ENCODE measurements at places on chromosomes 4 and X.

DNA sequence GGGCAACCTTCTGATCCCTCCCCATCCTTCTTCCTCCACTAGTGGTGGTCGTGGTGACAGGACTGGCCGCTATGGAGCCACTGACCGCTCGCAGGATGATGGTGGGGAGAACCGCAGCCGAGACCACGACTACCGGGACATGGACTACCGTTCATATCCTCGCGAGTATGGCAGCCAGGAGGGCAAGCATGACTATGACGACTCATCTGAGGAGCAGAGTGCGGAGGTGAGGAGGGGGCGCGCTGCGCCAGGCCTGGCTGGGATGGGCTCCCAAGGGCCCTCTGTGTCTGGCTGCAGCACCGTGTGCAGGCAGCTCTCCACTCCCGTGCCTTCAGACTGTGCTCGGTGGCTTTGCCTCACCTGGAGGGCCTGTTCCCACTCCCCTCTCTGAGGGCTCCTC, 24.3 kb downstream of the RBM10 start:
- DNase-seq: no peak

DNA sequence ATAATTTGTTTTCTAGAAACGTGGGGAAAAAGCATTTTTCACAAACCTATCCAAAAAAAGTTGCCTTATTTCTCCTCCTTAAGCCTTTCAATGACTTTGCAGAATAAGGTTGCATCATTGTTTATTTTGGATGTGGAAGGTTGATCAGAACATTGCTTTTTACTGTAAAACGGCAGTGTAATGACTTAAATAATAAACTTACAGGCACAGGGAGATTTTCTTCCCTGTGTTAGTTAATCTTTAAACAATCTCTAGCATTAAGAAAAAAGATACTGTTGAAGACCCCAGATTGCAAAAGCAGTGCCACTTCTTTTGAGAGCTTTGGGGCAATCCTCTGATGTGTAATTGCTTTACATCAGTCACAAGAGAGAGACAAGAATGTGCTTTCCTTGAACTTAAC, 153.4 kb downstream of the ARX start:
- DNase-seq: no peak

- DNase-seq: no peak
Observed at GRCh38 chrX:115579327-115579726, 18.4 kb downstream of the PLS3 start.

GRCh38 chr4:28916585-28916984, 1803.6 kb upstream of the PCDH7 start:
- DNase-seq: no peak

- DNase-seq: no peak
Observed at GRCh38 chr4:96009427-96010119, 169.7 kb downstream of the PDHA2 start.

DNA sequence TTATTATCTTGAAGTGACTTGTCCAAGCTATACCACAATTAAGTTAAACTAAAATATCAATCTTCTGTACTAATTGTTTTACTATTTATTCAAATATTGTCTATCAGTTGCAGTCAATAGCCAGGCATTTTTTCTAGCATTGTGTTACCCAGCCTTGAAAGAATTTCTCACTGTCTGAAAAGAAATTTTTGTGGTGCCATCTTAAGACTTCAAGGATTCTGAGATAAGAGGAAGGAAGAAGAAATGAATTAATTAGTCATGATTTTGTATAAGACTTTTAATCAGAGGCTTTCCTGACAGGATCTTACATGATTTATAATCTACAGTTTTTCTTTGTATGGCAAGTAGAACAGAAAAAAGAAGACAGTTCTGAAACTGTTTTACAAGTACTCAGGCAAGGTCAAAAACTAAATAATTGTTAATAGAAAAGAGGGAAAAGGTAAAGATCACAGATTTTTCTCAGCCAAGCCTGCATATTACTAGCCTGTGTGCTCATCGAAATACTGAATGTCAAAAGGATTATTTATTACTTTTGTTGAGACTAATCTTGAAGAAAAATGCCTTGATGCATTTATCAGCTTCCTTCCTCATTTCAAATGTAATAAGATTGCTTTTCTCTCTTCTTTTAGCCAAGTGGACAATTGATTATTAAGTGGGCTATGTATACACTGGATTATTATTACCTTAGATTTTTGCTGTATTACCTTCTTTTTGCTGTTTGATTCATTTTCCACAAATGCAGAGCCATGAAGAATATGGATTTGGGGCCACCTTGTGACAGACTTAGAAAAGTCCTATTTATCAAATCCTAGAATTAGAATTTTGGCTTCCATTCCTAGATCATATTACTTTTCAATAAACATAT, 53.8 kb downstream of the CXCL1 start:
- no peak for DNase-seq

- no peak for DNase-seq
Observed at GRCh38 chrX:11465648-11466411, 172.6 kb downstream of the AMELX start.

- DNase-seq: no peak
Observed at GRCh38 chr4:174071595-174071994, 211.9 kb downstream of the FBXO8 start.

DNA sequence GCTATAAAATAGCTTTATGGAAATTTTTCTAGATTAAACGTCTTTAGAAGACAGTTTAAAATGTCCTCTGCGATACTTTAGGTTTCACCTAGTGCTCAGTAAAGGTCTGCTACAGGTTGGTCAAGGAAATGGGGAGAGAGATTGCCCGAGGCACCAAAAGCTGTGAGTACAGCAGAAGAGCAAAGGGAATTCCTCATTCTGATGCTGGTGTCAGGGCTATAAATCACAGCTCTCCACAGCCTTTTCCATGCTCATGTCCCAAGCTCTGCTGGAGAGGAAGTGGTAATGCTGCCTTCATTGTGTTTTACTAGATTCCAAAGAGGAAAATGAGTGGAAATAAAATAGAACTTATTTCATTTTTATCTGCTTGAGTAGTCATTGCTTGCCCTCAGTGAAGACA, 2060.4 kb downstream of the ARAP2 start:
- no peak for DNase-seq

GRCh38 chrX:23803931-23804381, 21.0 kb downstream of the SAT1 start:
- DNase-seq: no peak

GRCh38 chrX:53257166-53257565, 24.2 kb downstream of the IQSEC2 start:
- DNase-seq: no peak

GRCh38 chr4:98662626-98663225, 4.3 kb upstream of the TSPAN5 start:
- DNase-seq: no peak

DNA sequence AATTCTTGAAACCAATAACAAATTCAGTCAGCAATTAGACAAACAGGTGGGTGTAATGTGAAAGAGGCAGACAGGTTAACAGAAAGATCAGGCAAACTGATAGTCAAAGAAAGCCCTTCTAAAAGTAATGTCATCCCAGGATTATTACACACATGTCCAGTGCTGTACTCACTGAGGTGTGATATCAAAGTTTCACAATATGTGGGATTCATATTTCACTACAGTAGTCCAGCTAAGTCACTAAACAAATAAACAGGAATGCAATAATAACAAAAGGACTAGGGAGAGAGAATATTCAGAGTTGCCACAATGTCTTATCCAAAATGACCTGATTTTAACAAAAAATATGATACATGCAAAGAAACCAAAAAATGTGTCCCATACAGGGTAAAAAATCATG, 787.5 kb downstream of the FSTL5 start:
- DNase-seq: no peak

DNA sequence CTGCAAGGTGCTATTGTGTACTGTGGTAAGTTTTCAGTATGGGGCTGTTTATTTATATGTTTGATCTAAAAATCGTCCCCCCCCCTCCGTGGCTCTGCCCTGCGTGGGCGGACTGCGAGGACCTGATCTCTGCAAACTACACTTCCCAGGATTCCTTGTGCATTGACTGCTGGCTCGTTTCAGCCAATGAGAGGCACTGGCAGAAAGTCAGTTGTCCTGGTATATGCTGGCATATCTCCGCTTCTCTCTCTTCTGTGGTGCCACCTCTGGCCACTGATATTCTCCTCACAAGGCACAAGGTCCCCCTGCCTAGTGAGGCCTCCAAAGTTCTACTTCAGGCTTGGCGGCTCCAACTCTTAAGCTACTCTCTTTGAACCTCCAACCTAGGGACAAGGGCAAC, 168.8 kb upstream of the ZFP42 start:
- no peak for DNase-seq

- no peak for DNase-seq
Observed at GRCh38 chrX:30851449-30851848, 37.6 kb downstream of the TAB3 start.

- no peak for DNase-seq
Observed at GRCh38 chr4:92305878-92306520, 2.2 kb downstream of the GRID2 start.

- no peak for DNase-seq
Observed at GRCh38 chr4:6086846-6087245, 68.6 kb upstream of the C4orf50 start.

- DNase-seq: no peak
Observed at GRCh38 chr4:36152735-36153134, 91.6 kb downstream of the ARAP2 start.

DNA sequence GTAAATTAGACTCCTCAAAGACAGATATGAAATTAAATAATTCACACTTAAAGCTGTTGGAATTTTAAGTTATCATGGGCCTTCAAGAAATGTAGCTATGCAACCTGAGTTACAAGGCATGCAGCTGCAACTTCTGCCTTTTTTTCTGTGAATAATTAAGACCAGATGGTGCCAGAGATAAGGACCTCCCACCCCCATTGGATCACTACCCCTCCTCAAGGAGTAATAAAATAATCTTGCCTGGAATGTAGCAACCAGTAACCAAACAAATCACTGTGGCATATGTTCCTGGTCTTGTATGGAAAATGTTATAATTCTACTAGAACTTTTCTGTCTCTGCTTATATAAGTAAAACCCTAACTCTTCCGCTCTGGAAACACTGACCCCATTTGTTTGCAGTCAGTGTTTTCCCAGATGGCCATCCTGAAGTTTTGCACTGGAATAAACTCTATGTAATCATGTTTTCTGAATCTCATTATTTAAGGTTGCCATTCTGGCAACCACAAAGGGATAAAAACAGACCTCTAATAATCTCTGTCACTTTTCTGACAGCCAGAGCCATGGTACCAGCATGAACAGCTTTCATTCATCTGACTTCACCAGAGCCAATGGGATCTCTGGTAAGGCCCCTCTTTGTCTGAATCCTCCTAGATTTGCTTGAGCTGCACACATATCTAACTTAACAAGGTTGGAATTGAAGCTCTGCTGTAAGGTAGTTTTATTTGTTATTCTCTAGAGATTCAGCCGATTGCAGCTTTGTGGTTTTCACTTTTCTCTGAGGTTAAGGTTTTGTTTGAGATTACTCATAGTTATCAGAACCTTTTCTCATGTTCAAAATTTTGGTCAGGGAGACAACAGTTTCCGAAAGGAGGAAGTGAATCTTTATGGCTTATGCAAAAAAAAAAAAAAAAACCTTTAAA, 274.6 kb downstream of the NAF1 start:
- DNase-seq: no peak

GRCh38 chr4:142631836-142632235, 214.3 kb downstream of the INPP4B start:
- DNase-seq: no peak

GRCh38 chr4:145071560-145071959, 26.4 kb downstream of the ANAPC10 start:
- DNase-seq: no peak

- no peak for DNase-seq
Observed at GRCh38 chrX:53084863-53085262, 2.7 kb downstream of the TSPYL2 start.

Measured in activated T-helper 1 cell treated with Interleukin-2 at 50 U/mL for 16 hours (primary cell).